ENCODE measurements at places on chromosomes 2 and 18.

- DNase-seq = no peak
Measured at GRCh38 chr2:19478409-19478808, 120.0 kb upstream of the OSR1 start.

- DNase-seq = peak; percentile 54
Measured at GRCh38 chr18:13279181-13280069, 60.9 kb downstream of the LDLRAD4 start.

DNA sequence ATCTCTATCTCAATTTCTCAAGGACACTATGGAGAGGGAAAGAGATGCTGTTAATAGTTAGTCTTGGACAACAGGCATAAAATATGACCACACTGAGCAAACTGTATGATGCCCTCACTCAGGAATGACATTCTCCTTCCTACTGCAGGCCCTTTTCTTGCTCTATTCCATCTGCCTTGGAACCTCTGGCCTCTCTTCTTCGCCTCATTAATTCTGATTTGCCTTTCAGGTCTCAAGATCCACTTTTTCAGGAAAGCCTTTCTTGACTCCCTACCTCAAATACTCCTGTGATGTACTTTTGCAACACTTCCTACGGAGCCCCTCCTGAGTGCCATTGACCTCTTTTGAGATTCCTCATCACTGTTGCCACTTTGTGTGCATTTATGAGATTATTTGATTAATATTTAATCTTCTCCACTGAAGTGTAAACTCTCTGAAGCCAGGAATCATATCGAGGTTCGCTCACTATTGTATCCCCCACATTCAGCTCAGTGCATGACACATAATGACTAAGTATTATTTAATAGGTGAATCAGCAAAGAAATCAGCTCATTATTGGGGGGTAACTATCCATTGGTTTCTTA is 21.3 kb upstream of the SPP2 start:
- DNase-seq = no peak

DNA sequence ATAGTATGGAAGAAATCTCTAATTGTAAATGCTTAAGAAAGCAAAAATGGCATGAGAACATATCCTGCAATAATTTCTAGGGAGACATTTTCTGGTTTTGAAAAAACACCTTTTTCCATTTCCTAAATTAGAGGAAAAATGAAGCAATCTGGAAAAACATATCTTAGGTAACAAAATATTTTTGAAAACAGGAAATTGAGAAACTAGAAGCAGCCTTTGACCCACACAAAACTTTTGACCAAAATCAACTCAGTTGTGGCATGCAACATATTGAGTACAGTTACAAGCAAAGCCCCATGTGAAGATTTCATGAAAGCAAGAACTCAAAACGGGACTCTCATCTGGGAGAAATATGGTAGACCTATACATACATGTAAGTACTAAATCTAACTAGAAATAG is 28.6 kb upstream of the CHAC2 start:
- DNase-seq = no peak

- no peak for DNase-seq
Measured at GRCh38 chr2:48080534-48081316, 174.4 kb upstream of the FBXO11 start.

DNA sequence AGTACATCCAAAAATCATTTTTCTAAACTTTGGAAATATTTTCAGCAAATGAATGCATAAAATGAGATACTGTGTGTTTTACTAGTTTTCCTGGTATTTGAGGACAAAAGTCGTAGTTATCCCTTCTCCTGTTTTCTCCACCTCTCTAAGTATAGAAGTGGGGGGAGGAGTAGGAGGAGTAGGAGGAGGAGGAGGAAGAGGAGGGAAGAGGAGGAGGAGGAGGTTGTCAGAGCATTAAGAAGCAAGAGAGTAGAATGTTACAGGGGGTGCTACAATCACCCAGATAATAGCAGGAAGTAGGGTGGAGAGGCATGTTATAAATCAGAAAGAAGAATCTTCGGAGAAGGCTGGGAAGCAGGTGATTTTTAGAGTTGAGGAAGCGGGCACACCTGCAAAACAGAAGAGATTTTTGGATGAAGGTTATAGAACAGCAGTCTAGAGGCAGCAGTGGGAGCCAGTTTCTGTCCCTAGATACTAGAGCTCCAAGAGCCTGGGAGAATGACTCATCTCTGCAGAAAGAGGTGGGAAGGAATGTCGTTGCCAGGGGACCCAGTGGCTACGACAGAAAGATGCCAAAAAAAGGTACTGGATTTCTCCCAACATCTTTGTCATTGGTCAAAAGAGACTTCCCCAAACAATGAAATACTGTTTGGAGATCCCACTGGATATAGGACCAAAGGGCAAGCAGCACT is 44.2 kb upstream of the AQP4 start:
- no peak for DNase-seq

DNA sequence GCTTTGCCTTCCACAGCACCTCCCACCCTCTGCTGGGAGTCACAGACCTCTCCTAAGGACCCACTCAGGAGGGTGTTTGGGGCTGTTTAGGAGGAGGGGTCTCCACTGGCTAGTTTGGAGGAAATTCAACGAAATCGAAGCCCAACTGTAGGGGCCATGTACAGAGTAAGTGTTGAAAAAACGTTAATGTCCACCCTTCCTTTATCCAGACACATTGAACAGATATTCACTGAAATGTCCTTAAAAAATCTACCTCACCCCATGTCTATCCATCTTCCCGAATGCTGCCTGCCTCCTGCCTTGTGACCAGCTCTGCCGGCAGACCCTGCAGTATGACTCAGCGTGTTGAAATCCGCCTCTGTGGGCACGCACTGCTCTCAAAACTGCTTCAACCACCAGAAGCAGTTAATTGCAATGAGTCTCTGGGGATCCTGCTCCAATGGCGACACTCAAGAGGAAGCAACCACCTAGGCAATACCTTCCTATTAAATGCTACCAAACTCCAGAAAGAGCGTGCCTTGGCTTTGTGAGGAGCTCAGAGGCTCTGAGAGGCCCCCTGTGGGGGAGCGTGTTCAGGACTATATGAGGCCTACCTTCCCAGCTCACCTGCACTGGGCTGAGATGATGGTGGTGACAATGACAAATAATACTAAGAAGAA is 61.4 kb upstream of the RTN4 start:
- no peak for DNase-seq

GRCh38 chr18:59293317-59293716 is 20.1 kb upstream of the RAX start:
- no peak for DNase-seq

GRCh38 chr18:55318951-55319441 is 269.0 kb downstream of the TCF4 start:
- DNase-seq = no peak

GRCh38 chr18:2910261-2910660 is 63.5 kb downstream of the EMILIN2 start:
- DNase-seq = no peak

DNA sequence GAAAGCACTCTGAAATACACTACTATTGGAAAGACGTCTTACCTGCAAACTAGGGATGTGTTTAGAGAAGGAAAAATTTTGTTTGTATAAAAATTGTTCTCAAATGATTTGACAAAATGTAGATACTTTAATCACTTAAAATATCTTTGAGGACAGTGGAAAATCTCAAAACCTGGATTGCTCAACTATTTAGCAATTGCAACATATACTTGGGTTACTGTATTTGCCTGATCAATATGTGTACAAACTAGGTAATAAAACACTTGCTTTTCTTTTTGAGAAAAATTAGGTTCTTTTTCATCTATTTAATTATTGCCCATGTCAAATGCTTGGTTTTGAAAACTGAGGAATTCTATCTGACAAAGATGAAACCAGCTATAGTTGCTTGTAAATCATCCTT is 60.9 kb downstream of the CPS1 start:
- no peak for DNase-seq

- no peak for DNase-seq
Measured at GRCh38 chr2:57177176-57177575, 869.4 kb upstream of the VRK2 start.

- DNase-seq = no peak
Measured at GRCh38 chr2:182587831-182588230, 128.2 kb upstream of the DNAJC10 start.
